ENCODE measurements at places on chromosomes 5 and 9.

DNA sequence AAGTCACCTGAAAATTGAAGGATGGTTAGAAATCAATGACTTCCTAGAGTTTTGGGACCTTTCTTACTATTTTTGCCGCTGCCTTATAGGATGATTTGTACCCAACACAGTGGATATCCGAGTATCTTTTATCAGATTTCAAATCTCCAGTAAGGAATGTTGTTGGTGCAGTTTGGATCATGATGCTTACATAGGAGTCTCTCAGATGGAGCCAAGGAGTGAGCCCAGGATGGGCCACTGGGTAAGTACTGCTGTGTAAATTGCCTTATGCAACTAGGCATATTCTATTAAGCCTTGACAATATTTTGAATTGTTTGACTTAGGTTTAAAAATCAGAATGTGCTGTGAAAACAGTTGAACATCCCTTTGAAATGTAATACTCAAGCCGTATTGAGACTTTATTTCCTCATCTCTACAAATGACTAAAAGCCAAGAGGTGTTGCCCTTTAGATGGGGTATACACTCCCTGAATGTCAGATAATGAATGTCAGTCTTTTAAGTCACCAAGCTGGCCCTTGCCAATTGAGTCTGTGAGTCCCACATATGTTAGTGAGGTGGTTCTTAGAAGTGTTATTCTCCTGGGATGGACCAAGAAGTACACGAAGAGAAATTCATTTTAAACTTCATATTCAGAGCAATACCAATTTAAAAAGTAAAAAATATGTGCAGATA is 271.8 kb upstream of the CTNND2 start:
- no peak for DNase-seq

DNA sequence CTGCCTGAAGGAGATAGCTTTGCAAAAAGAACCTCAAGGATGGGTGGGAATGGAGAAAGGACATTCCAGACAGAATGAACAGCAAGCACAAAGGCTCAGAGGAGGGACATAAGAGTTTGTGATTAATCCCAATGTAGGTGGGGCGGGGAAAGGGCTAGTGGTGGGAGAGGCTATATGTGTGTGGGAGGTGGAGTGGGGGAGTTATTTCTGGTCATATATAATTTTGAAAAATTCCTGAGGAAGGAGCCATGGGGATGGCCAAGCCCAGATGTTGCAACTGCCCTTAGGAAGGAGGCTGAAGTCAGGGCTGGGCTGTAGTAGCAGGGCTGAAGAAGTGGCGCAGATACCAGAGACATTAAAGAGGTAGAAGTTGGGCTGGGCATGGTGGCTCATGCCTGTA is 13.4 kb upstream of the CCL27 start:
- no peak for DNase-seq

DNA sequence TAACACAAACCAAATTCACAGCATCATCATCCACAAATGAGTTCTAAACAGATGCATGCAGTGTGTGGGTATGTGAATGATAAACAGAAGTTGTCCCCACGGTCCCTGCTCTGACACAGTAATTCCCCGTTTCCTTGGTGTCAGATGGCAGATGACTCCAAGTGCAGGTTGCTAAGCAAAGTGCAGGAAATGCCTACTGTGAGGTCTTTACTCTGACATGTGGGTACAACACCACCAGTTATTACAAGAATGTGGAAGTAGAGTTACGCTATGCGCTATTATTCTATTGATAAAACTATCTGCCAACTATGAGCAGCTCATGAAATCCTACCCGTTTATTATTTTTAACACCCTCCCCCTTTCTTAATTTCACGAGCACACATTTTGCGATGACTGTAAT is 448.9 kb downstream of the BNC2 start:
- DNase-seq: no peak

- no peak for DNase-seq
Measured at GRCh38 chr5:81209386-81209785, 23.7 kb upstream of the CKMT2 start.

DNA sequence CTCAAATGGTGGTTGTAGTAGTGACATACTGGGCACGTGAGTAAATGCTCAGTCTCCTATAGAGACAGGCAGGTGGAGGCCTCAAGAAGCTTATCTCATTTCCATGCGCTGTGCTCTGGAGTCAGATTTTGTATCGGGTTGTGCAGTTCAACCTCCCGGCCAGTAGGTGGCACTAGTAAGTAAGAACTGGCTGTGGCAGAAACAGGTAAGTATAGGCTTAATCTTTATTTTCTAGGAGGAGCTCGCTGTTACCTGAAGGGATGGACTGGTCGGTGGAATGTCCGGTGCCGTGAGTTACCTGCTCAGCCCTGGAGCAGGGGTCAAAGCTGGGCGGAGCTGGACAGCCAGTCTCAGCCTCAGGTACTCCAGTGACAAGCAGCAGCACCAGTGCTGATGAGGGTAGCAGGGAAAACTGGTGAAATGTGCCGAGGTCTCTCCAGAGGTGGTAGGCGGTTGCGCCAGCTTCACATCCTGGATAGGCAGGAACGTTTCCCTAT is 880.1 kb upstream of the SEMA6A start:
- peak; percentile 28 for DNase-seq

Measured in CD4-positive, alpha-beta T cell treated with Interleukin-6 at 100 ng/mL for 8 hours (primary cell).